ENCODE measurements at places on chromosomes 5 and 9.

GRCh38 chr5:58382131-58382534 is 77.8 kb downstream of the PLK2 start:
- DNase-seq = no peak

DNA sequence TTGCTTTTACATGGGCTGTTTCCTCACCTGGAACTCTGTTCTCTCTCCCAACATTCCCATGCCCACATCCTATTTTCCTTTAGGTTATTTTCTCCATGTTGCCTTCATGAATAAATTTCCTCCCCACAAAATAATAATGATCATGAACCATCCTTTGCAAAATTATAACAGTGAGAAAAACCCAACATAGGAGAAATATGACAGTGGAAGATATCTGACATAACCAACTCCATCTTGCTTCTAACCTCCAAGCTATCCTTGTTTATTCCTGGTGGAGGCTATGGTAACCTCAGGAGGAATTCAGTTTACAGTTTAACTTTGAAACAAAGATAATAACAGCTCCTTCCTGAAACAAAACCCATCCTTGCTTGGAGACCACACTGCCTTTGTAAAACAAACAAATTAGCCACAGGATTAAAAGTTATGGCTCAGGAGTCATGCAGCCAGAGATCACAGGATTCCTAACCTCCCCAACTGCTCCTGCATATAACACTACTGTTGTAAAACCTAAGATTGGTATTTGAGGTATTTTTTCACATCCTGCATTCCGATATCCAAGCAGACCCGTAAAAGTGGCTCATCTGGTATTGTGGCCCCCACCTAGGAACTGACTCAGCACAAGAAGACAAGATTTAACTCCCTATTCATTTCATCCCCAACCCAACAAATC is 212.4 kb downstream of the TRIM32 start:
- no peak for DNase-seq

DNA sequence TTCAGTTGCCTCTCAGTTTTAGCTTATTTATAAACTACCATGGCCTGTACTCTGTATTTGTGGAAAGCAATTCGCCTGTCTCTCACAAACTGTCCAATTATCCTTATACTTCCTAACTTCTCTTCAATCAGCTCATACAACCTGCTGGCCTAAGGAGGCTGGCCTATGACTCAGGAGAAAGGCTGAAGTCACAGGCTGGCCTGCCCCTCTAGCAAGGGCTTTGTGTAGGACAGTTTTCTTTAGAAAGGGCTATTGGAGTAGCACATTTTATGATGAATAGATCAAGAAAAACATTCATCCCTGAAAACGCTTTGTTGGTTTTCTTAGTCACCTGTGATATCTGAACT is 988.7 kb upstream of the ARRDC3 start:
- DNase-seq = no peak

- DNase-seq = no peak
Observed at GRCh38 chr5:58983526-58984452, 400.9 kb downstream of the RAB3C start.

- no peak for DNase-seq
Observed at GRCh38 chr9:4012441-4012840, 287.4 kb downstream of the GLIS3 start.

DNA sequence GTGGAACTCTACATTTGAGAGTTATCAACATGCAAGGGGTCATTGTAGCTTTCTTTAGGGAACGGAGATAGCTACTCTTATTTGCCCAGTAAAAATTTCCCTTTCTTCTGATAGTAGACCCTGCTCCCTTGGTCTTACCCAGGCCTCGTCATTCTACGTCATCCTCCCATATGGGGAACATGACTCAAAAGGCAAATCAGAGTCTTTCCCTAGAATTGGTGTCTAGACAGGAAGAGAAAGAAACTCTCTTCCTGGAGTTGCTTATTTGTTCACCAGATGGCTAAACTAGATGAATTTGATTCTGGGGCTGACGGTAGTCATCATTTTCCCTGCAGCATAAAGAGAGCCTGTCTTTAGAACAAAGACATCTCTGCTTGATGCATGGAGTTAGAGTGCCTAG is 12.2 kb upstream of the SLC38A9 start:
- no peak for DNase-seq

DNA sequence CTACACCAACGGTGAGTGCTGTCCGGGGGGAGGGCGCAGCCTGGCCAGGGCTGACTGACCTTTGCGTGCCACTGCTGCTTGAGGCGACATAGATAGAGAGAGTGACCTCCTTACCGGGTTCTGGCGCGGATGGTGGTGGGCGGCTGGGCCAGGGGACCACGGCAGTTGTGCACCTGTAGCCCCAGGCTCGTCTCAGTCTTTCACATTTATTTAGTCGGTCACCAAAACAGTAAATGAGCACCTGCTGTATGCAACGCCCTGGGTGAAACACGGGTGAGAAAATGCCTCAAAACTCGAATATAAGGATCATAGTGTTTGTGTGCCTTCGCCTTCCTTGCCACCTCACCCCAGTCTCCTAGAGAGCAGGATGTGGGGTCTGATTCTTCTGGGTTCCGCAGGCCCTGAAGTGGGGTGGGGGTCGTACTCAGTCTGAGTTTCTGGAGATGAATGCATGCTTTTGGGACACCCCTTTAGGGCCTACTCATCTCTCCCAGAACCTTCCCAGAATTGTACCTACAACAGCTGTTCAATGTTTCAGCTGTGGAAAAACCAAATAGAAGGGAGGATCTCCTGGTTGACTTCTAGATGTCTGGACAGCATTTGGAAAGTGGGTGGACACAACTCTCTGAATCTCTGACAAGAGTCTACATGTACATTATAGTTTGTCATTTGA is 714 bp downstream of the SEC24A start:
- no peak for DNase-seq

Measured in activated CD8-positive, alpha-beta memory T cell treated with anti-CD3 and anti-CD28 coated beads for 1 hour (primary cell).